Left ventricle myocardium inferior (tissue), 1 donor: ENCODE measurements at places on chromosomes 16 and 17.

GRCh38 chr17:71184716-71185115, 936.1 kb upstream of the SOX9 start:
- no peak for DNase-seq

- no peak for DNase-seq
Observed at GRCh38 chr16:22955461-22956070, 141.6 kb downstream of the HS3ST2 start.

GRCh38 chr16:73792199-73793020, 504.2 kb upstream of the PSMD7 start:
- DNase-seq = no peak

GRCh38 chr17:37405955-37406634, 541 bp downstream of the ACACA start:
- DNase-seq = no peak

DNA sequence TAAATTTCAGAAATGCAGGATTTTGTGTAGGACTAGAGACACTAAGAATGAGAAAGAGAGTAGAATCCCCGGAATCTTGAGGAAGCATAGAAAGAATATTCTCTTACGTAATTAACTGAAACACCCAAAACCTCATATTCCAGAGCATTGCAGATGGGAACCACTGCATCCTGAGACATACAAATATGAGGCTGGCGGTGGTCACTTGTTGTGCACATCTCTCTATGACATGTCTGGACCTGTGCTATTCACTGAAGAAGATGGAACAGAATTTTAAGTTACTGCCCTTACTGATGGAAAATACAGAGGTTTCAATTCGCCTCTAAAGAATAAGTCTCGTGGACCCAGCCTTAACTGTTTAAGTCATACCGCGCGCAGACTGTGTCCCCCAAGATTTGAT, 806 bp downstream of the RAD51C start:
- no peak for DNase-seq

- no peak for DNase-seq
Observed at GRCh38 chr17:64773386-64773835, 111.3 kb upstream of the SMURF2 start.

DNA sequence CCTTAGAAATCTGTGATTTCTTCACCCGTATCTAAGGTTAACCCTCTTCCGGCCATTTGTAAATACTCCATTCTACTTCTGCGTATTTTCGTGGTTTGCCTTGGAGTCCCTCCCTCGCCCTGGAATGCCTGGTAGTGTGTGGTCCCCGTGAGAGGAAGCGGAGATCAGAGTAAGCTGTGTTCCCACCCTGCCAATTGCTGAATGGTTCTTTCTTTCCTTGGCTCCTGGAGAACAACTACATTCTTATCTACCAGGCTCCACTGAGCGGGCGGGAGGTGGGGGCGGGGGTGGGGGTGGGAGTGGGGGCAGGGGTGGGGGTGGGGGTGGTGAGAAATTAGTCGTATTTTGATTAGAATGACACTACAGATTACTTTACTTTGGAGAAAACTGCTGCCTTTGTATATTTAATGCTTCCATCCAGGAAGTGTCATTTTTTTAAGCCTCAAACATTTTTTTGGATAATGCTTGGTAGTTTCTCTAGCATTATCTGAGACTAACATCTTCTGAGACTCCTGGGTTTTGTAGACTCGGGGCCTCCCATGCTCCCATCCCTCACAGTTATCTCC, 20.9 kb upstream of the FASN start:
- DNase-seq = no peak
